ENCODE measurements at places on chromosomes 16 and 17.

GRCh38 chr16:81618187-81618586, 160.9 kb upstream of the PLCG2 start:
- no peak for DNase-seq

DNA sequence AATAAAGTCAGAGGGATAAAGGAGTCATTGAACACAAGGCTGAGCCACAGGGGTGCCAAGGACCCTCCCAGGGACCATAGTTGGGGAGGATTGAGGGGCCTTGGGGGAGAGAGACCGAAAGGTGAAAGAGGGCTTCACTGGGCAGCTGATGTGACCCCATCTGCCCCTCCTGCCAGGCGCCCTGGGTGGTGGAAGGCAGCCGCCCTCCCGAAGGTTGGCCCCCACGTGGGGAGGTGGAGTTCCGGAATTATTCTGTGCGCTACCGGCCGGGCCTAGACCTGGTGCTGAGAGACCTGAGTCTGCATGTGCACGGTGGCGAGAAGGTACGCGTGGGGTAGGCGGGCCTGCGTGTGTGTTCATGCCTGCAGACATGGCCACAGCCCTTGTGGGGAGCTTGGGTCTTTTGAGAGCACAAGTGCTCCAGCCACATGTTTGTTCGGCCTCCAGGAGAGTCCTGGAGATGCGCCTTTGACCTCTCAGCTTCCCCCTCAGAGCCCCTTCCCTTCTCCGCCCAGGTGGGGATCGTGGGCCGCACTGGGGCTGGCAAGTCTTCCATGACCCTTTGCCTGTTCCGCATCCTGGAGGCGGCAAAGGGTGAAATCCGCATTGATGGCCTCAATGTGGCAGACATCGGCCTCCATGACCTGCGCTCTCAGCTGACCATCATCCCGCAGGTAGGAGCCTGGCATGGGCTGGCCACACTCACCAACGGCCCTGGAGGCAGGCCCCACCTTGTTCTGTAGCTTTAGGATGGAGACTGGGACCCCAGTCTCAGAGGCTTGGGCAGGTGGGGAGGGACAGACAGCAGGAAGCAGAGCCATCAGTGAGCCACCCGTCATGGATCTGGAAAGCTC, 24.1 kb downstream of the ANKRD40 start:
- no peak for DNase-seq

DNA sequence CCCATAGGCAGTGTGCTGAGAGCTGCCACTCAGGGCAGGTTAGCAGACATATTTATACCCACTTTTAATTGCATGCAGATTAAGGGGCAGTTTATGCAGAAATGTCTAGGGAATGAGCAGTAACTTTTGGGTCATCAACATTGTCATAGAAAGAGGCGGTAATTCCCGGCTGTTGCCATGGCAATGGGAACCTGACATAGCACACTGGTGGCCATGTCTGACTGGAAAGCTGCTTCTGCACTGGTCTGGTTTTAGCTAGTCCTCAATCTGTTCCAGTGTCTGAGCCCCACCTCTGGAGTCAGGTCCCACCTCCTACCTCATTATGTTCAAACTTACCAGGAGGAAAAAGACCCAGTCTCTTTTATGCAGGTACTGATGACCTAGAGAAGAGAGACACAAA, 31.5 kb upstream of the TNRC6C start:
- DNase-seq = no peak

DNA sequence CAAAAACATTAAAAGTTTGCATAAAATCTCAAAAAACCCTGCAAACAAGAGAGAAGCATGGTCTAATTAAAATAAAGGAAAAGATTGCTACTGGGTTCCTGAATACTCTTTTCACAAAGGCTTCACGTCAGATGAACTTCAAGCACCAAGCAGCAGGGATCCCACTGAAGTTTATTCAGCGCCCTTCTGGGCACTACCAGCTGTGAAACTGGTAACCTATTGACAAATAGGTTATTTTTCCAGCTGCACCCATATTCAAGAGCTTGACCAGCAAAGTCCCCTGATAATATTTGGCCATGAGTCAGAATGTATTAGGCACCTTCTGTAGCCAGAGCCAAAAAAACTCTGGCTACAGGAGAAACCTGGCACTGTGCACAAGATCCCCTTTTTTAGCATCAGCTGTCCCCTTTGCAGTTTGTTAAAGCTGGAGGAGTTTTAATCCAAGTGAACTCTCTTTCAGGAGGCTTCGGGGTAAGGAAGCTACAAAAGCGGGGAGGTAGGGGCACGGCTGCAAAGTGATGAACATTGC, 60.3 kb downstream of the GRIN2A start:
- DNase-seq = no peak

GRCh38 chr17:77420095-77420803, 279.5 kb downstream of the SEC14L1 start:
- no peak for DNase-seq

GRCh38 chr16:10103118-10103517, 79.1 kb downstream of the GRIN2A start:
- no peak for DNase-seq
